ENCODE measurements at places on chromosomes 1 and 21.

- DNase-seq = no peak
Observed at GRCh38 chr1:160236806-160237205, 25.5 kb downstream of the DCAF8 start.

DNA sequence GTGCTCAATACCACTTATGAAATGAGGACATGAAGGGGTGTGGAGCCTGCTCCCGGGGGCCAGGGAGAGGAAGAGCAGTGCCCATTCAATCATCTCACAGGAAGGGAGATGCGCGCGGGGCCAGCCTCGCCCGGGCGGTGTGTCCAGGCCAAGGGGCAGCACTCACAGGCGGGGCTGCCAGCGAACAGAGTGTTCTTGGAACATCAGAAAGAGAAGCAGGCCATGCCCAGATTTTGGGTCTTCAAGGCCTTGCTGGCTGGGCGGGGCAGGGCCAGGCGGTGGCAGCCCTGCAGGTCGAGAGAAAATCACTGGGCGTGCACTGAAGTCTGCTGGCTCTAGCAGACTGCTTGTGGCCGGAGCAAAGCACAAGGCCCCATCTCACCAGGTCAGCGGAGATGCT is 168.6 kb downstream of the PRDM16 start:
- no peak for DNase-seq

- no peak for DNase-seq
Observed at GRCh38 chr1:20074725-20075171, 4.8 kb downstream of the PLA2G5 start.

DNA sequence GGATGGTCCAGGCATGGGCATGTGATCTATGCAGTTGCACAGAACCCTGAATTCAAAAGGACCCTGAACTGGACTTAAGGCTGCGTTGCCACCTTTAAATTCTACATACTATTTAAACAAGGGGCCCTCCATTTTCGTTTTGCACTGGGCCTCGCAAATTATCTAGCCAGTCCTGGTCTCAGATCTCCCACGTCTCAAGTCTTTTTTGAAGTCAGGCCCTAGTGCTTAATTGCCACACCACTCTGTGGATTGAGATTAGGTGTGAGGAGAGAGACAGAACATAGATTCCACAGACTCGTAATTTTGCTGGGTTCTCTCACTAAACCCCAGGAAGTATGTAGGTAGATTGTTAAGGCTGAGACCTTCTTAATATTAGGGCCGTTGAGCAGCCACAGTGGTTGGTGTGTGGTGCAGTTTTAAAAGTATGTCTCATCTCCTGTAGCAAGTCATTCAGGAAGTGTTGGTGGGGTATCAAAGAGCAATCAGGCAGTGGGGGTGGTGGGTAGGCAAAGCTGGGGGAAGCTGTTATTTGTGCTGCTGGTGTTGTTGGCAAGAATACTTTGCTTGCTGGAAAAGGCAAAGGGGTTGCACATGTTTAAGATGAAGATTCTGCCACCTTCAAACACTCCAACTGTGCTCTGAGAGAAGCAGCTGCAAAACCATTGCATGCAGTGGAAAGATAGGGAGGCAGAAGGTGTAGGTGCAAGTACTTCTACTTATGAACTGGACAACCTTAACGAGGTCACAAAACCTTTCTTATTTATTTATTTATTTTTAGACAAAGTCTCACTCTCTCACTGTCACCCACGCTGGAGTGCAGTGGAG is 11.2 kb downstream of the CD84 start:
- peak; percentile 34 for DNase-seq

- DNase-seq = no peak
Observed at GRCh38 chr21:34280389-34280795, 83.4 kb upstream of the KCNE2 start.

GRCh38 chr1:200311256-200311655 is 98.6 kb downstream of the ZNF281 start:
- DNase-seq = no peak

GRCh38 chr1:81349194-81349965 is 451.4 kb upstream of the ADGRL2 start:
- no peak for DNase-seq

GRCh38 chr1:158204458-158204827 is 23.7 kb downstream of the CD1D start:
- DNase-seq = no peak

DNA sequence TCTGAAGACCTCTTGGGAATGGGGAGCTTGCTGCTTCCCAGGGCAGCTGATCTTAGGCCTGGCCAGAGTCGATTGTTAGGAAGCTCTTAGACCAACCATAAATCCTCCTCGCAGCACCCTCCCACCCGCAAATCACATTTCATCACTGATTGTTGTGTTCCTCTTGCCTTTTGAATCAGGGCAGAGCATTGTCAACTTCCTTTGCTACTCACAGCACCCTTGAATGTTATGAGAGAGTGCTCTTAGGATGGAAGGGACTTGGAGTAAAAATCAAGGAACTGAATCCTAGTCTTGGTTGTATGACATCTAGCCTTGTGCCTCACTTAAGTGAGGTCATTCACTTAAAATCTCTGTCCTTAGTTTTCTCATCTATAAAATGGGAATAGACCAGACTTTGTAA is 3.0 kb downstream of the VASH2 start:
- no peak for DNase-seq

- DNase-seq = no peak
Observed at GRCh38 chr1:185526344-185527307, 207.6 kb upstream of the HMCN1 start.

GRCh38 chr1:92495392-92496063 is 8.8 kb upstream of the GFI1 start:
- DNase-seq = no peak

DNA sequence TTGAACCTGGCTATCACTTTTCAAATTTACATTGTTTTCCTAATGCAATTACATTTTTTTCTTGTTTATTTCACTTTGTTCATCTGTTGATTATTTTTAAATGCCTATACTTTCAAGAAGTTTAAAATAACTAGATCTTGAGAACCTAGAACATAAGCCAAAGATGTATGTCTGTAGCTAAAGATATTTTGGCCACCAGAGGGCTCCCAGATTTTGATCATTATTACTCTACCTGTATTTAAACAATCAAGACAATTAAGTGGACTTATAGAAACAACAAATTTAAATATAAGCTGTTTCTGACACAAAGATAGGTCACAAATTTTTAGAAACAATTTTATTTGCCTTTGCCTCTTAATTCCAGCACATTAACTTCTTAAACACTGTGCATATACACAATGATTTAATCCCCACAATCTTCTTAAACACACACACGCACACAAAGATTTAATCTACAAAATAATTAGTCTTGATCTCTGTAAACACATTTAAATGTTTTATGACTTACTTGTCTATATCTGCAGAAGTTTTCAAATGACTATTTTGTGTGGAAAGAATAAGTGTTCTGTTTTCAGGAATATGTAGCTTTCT is 380.0 kb downstream of the DSCAM start:
- no peak for DNase-seq

DNA sequence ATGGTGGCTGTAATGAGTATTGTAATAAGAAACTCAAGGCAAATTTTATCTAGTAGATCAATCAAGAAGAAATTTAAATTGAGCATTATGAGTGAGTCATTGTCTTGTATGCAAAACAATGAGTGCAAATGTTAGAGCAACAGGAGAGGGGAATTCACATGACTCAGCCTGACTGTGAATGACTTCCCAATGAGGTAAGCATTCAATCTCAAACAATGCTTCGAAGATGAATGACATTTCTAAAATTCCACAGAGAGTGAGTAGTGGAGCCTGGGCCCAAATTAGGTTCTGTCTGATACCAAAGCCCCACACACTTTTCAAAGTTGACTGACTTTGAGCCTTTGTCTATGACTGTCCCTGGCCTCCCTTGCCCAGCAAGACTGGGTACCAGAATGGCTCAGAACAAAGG is 738.0 kb downstream of the PTPRU start:
- no peak for DNase-seq

DNA sequence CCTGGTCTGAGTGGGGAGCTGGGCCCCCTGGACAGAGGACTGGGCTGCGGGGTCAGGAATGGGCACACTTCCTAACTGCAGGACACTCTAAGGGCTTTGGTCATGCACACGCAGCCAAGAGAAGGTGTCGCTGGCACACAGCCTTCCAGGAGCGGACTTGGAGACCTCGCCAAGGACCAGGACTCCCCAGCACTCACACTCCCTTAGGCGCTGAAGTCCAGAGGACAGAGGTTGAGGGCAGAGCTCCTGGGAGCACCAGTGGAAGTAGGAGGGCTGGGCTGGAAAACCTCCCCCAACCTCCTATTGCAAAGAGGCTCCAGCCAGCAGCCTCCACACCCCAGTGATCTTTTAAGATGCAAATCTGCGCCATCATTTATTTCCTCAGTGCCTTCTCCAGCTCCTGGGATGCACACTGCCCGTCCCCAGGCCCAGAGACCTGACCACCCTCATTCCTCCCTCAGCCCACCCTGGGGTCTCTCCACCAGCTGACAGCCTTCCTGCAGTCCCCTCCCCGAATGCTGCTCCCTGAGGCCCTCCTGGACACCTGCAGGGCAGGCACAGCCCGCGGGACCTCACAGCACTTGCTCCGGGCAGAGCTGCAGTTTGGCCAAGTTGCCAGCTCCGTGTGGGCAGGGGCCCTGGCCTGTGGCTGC is 3.0 kb downstream of the TSPEAR start:
- no peak for DNase-seq

GRCh38 chr1:27632387-27633297 is 2.3 kb downstream of the FGR start:
- DNase-seq = no peak

GRCh38 chr1:116346943-116347673 is 25.9 kb upstream of the ATP1A1 start:
- no peak for DNase-seq

All from stimulated activated CD4-positive, alpha-beta T cell treated with anti-CD3 and anti-CD28 coated beads, Interleukin-1b, Interleukin-23, amount 100 ng/mL, for 1 hour (primary cell).